IPS DF 6.9 (cell line): ENCODE measurements at places on chromosomes 4 and X.

GRCh38 chr4:4759883-4760282, 99.6 kb upstream of the MSX1 start:
- DNase-seq: no peak

DNA sequence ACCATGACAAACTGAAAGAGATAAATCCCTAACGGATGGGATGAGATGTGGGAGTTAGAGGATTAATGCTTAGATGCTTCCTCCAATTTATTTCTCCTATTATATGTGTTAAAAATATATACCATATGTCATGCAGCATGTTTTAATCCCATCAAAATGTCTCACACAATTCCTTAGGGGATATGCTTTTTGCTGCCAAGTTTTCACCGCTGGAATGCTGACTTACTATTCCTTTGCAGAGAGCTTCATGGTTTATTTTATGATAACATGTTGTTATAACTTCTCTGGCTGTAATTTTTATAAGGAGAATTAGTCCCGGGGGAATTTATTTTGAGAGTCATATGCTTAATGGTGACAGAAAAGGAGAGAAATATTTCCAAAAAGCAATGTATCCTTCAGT, 670.3 kb downstream of the IL1RAPL1 start:
- no peak for DNase-seq

GRCh38 chr4:5988086-5988845, 30.0 kb downstream of the C4orf50 start:
- DNase-seq: no peak

DNA sequence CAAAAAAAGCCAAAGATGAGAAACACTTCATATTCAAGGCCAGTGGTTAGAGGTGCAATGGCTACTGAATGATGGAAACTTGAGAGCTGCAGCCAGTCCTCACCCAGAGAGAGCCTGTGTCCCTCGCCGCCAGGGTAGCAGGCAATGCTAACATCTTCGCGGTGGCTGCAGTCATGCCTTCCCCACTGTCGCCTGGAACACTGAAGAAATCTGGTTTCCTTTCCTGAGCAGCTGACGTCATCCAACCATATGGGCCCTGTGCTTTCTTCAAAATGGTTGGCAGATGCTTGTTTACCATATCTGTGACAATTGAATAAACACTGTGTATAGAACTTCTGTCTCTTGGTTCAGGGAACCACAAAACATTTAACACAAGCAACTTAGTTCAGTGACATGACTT, 39.7 kb downstream of the PRSS12 start:
- DNase-seq: no peak

DNA sequence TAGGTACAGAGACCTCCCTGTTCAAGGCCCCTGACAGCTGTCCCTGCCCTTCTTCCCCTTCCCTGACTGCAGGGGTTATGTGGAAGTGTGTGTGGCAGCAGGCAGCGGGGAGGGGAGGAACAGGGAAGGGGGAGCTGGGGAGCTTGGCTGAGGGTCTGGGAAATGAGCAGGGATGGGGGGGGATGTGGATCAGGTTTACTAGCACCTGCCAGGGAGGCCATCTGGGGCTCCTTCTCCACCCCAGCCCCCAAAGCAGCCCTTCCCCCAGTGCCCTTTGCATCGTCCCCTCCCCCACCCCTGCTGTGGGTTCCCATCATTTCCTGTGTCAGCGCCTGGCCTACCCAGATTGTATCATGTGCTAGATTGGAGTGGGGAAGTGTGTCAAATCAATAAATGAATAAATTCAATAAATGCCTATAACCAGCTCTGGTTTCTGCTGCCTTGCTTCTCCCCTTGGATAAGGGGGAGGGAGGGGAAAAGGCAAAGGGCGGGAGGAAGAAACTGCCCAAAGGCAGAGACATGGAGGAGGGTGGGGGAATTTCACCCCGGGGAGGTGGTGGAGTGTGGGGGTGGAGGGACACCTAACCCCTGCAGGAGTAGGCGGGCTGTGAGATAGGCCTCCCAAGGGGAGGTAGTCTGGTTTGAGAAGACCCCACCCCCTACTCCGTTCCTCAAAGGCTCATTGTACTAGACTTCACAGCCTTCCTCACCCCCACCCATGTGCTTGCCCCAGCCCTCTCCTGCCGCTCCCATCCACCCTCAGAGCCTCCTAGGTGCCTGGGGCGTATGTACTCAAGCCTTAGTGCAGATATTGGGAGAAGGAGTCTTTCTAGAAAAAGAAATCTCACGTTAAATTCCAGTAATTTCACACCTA, 3.2 kb downstream of the CXorf65 start:
- no peak for DNase-seq

DNA sequence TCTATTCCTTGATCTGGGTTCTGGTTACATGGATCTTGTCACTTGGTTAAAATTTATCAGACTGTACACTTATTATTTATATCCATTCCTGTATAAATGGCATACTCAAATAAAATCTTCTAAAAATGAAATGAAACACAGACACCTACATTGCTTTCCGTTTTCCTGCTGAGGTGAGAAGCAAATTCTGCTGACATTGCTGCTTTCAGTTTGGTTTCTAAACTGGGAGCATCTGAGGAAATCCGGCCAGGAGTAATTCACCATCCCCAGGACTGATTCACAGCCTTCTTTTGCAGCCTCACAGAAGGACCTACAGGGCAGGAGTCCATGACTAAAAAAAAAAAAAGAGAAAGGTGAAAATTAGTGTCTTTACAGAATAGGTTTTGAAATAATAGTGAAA, 93.6 kb downstream of the CORIN start:
- no peak for DNase-seq

DNA sequence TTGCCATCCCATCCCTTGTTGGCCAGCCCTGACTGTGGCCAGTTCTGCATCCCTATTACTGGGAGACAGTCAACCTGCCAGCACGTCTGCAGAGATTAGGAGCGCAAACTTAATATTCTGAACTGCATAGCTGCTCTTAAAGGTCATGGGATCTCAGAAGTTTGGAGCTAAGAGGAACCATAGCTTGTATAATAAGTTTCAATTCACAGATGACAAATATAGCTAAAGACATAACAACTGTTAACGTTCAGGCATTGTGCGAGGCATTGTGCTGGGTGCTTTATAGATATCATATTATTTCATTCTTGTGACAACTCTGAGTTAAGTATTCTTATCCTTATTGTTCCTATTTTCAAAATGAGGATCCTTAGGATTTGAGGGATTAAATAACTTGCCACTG, 3.7 kb downstream of the SCARB2 start:
- DNase-seq: no peak

GRCh38 chrX:11757397-11757718, 679 bp upstream of the MSL3 start:
- DNase-seq: no peak

- no peak for DNase-seq
Observed at GRCh38 chrX:69228732-69229131, 63.5 kb upstream of the PJA1 start.

GRCh38 chr4:23789762-23790161, 100.1 kb downstream of the PPARGC1A start:
- DNase-seq: no peak

GRCh38 chr4:26856906-26857277, 3.7 kb upstream of the STIM2 start:
- DNase-seq: no peak

GRCh38 chr4:40552536-40552935, 77.1 kb downstream of the RBM47 start:
- DNase-seq: no peak

DNA sequence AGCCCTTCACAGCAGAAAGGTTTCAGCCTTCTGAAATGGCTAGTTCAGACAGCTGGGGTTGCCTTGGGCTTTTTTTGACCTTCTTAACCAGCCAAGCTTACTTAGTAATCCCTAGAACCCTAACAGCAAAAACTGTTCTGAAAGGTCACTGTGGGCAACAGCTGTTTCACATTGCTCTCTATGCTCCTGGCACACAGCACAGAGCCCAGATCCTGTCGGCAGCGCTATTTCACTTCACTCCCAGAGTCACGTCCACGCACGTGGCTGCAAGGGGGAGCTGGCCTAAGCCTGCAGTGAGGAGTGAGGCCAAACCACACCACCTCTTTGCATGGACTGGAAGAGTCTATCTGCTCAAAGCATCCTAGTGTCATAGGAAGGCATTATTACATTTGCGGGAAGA, 32.0 kb upstream of the STS start:
- no peak for DNase-seq

- DNase-seq: no peak
Observed at GRCh38 chrX:148649145-148649795, 148.9 kb downstream of the AFF2 start.

- DNase-seq: no peak
Observed at GRCh38 chrX:118726887-118727685, at the start of gene IL13RA1. Gene IL13RA1, plus strand, starts transcription at chrX:118727606. Its CDS starts 33 bp downstream, at chrX:118727639.

- DNase-seq: no peak
Observed at GRCh38 chr4:98919996-98920395, 8.9 kb downstream of the EIF4E start.

DNA sequence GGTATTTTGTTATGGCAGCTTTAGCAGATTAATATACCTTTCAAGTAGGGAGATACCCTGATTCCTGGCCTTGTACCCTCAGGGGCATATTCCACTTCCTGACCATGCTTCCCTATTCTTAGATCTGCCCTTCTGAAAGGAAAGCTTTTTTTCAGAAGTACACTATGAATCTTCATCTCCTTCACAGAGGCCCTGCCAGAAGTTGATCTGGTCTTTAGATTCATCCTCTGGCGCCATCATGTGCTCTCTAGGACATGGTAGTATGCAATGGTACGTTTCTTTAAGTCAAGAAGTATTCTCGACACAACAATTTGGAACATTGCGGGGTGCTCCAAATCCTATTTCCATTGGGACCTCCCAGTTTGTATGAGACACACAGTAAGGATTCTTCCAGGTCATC, 39.6 kb upstream of the DIPK2B start:
- no peak for DNase-seq

GRCh38 chr4:53022513-53023100, 160.5 kb downstream of the RASL11B start:
- DNase-seq: no peak

- no peak for DNase-seq
Observed at GRCh38 chr4:4590546-4590945, 48.7 kb upstream of the STX18 start.
